ENCODE measurements at places on chromosomes 6 and 20.
A peak's percentile ranks its signal among the peaks of the same experiment; 100 is the strongest.

GRCh38 chr20:61210862-61211261 is 41.2 kb upstream of the CDH4 start:
- DNase-seq: no peak

DNA sequence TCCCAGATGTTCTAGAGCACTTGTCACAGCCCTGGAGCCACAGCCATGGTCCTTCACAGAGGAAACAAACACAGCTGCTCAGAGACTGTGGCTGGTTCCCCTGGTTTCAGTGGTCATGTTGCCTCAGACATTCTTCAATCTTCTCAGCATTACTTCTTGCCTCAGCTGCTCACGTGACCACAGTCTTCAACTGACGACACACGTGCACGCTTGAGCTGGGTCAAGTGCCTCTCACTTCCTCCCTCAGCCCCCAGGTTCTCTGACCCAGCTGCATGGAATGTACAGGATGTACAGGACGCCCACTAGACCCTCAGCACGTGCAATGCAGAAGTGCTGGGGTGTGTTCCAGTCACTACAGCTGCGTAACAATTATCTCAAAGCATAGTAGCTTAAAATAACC is 159.8 kb upstream of the GGTLC1 start:
- DNase-seq: no peak

DNA sequence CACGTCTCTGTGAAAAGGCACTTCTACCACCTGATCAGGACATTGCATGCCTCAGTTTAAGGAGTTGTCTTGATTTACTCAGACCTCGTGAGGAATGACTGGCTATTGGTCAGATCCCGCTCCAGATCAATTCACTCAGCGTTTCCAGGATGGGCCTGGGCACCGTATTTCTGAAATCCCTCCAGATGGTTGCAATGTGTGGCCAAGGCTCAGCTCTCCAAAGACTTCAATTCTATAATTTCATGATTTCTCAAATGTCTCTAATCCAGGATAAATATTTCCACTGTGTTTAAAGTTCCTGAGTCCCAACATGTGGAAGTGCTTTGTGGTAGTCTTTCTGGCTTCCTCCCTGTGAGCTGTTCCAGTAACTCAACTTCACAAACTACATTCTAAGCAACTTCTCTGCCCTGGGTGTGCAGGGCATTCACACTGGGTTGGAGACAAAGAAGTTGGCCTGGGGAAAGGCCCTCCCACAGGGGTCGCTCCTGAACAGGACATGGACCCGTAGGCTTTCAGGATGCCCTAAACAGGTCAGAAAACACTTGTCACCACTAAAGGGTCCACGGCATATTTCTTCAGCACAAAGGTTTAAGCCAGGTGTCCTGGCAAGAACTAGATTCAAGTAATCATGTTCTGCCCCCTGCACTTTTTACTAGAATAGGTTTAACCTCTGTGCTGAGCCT is 212.1 kb downstream of the WDR27 start:
- peak; percentile 56 for DNase-seq

GRCh38 chr6:105308840-105309239 is 94.0 kb downstream of the PREP start:
- DNase-seq: no peak

DNA sequence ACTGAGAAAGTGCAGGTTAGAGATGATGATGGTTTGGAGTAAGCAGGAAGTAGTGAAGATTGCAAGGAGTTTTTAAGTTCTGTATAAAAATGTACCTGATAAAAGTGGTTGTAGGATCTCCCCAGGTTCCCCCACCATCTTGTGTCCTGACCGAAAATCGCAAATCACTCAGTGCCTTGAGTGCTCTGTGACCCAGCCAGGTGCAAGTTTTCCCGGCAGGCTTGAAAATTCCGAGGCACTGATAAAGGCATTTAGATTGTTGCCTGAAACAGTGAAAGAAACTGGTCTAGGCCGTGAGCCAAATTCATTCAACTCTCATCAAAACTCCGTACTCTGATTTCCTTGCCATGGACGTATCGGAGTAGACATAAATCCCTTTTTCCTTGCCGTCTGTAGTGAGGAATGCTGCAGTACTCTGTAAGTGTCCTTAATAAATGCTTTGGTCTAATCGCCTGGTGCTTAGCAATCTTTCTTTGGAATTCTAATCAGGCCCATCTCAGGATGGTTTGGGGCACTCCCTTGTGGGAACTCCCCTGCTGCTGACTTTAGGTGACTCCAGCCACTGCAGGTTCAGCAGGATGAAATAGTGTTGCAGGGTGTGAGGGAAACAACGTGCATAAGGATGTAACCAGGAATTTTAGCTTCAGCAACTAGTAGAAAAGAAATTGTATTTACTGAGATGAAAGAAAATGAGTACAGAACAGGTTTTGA is 1199.8 kb upstream of the MAP3K7 start:
- DNase-seq: no peak

GRCh38 chr6:90268178-90268577 is 28.5 kb downstream of the BACH2 start:
- DNase-seq: no peak

- DNase-seq: no peak
These were observed 414.1 kb downstream of the CDH26 start for GRCh38 chr20:60372275-60372674.

- no peak for DNase-seq
These were observed 4.7 kb downstream of the PPP1R18 start for GRCh38 chr6:30681766-30682142.

DNA sequence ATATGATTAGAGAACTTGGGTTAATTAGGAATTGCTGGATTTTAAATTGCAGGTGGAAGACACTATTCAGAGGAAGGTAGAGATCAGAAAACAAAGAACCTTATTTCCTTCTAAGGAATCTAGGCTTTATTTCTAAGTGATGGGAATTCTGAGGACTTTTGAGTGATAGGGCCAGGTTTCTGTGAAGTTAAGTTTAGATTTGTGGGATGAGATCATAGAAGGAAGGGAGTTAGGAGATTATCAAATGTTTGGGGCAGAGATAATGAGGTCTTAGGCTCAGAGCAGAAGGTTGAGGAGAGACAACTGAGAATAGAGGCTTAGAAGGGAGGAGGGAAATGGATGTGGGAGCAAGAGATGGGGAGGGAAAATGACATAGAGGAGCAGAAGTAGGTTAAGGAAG is 109.7 kb upstream of the MMS22L start:
- no peak for DNase-seq

DNA sequence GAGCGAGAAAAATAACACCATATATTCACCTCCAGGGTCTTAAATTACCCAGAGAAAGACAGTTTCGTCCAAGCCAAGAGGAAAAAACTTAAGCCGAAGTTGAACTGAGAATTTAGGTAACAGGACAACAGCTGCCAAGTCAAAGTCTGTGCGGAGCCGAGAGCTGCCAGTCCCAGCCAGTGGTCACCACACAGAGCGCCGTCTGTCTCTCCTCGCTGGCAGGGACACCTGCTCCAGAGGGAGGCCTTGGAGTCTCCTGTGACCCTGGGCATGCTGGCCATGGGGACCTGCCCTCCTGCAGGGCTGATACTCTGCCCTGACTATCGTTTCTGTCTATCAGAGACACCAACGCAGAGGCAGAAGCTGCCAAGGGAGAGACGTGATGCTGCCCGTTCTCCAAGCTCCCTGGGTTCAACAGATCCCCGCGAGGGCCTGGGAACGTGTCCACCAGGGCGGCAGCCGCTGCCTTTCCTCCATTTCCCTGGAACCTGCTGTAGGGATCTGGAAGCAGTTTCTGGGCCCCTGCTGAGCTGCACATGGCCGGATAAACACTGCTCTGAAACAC is 341.3 kb downstream of the SMOC2 start:
- no peak for DNase-seq

GRCh38 chr6:156107624-156108101 is 652.0 kb upstream of the NOX3 start:
- no peak for DNase-seq

DNA sequence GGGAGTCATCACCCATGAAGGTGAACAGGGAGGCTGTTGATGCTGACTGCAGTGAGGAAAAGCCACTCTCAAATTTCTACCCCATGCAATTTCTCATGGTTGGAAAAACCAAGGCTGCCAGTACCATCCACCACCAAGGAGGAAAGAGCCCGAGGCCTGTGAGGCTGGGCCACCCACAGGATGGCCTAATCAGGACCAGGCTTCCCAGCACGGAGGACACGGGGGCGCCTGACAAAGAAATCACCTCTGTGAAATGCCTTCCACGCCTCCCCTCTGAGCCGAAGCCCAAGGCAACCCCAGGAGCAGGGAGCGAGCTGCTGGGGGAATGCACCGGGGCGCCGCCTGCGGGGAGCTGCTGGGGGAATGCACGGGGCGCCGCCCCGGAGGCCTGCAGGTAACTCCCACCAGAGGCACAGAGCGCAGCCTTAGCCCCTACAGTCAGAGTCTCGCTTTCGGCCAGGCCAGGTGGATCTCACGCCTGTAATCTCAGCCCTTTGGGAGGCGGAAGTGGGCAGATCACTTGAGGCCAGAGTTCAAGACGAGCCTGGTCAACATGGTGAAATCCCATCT is 26.9 kb downstream of the FOXF2 start:
- no peak for DNase-seq

GRCh38 chr6:16403831-16404230 is 165.4 kb downstream of the GMPR start:
- peak; percentile 22 for DNase-seq

DNA sequence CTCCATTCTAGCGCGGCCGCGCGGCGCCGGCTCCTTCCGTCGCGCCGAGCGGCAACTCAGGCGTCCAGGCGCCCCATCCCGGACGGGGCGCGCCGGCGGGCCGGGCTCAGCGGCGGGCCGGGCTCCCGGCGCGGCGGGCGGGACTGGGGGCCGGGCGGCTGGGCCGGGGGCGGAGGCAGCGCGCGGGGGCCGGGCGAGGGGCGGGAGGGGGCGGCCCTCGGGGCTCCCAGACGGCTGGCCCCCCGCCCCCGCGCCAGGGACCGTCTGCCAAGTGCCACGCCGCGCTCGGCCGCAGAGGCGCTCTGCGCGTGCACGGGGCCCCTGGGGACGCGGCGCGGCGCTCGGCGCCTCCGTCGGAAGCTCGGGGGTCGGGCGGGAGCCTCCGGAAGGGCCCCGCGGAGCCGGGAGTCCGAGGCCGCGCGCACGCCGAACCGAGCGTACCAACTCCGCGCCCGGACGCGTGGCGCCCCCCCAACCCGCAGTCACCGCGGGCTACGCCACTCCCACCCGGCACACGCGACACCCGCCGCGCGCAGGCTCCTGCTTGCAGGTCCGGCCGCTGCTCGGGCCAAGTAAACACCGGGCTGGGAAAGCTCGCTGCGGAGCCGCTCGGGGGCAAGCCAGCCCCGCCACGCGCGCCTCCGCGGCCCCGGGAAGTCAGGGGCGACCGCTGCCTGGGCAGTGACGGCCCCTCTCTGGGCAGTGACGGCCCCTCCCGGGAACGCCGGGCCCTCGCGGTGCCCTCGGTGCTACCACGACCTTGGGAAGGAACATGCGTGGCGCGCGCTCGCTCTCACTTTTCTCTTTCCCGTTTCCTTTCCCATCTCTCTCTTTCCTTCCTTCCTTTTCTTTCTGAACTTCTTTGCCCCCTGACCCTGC is at the start of gene PREX1:
Gene PREX1 (minus strand): TSS at position 145 of the 879 bp plus-strand sequence. CDS start 139 bp downstream, at position 6.
- DNase-seq: peak; percentile 65

- DNase-seq: peak; percentile 77
These were observed 57.1 kb downstream of the MAP3K4 start for GRCh38 chr6:161048641-161049040.

DNA sequence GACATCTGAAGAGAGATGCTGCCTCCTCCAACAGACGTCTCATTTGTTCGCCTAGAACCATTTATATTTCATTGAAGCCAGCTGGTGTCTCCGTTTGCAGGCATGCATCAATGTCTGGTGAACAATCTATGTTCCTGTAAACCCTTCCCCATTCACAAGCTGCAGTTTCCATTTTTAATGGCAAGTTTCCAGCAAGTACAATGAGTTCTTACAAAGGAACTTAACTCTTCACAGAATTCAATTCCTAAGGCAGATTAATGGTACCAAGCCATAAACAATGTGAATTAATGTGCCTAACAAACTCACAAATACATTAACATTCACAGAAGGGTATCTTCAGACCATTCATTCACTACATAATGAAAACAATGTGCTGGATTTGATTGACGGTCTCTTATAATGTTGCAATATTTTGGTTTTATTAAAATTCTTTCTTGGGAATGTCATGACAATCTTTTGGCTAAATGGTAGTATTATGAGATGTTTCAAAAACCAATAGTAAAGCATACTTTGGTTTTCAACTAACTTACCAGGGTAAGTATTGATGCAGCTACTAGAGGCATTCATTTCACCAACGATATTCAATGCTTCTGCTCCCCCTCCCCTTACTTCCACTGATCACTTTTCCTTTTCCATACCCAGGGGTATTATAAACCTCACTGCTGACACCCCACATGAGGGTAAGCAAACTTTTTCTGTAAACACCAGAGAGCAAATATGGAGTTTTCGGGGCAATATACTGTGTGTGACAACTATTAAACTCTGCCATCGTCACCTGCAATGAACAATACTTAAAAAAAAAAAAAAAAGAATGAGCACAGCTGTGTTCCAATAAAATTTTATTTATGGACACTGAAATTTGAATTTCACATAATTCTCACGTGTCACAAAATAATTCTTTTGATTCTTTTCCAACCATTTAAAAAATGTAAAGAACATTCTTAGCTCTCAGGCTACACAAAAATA is 4.2 kb downstream of the AKIRIN2 start:
- peak; percentile 35 for DNase-seq

DNA sequence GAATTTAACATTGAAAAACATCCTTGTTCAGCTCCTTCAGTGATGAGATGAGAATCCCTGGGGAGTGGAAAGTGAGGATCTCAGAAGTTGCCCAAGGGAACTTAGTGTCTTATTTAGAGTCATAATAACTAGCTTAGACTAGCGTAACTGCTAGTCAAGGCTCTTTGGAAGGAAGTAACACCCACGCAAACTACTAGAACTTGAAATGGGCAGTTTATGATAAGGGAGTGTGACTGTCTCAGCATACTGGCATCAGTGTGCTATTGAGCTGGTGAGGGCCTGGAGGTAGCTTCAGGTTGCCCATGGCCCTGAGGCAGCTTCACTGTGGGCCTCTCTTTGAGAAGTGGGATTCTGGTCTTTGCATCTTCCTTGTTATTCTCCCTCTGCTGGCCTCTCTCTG is 40.1 kb downstream of the SLX4IP start:
- DNase-seq: no peak

DNA sequence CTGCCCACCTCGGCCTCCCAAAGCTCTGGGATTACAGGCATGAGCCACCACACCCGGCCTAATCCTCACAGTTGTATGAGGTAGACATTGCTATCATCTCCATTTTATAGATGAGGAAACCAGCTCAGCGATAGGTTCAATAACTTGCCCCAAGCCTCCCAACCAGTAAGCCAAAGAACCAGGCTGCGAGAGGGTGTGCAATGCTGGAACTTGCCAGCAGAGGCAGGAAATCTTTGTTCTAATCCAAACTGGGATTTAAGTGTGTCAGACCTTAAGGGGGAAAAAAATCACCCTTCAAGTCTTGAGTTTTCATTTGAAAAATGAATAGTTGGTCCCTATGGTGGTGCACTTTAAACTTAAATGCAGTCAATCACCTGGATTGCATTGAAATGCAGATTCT is 20.1 kb upstream of the RNGTT start:
- peak; percentile 41 for DNase-seq

Measured in AG20443 (cell line).